ENCODE measurements at places on chromosomes 5 and 9. TPM values are rescaled to one million over a fixed set of nuclear protein-coding genes. Genes with fewer than 3 reads are reported as not detected.

- no peak for DNase-seq
Observed at GRCh38 chr5:11429254-11429653, 475.0 kb downstream of the CTNND2 start.

DNA sequence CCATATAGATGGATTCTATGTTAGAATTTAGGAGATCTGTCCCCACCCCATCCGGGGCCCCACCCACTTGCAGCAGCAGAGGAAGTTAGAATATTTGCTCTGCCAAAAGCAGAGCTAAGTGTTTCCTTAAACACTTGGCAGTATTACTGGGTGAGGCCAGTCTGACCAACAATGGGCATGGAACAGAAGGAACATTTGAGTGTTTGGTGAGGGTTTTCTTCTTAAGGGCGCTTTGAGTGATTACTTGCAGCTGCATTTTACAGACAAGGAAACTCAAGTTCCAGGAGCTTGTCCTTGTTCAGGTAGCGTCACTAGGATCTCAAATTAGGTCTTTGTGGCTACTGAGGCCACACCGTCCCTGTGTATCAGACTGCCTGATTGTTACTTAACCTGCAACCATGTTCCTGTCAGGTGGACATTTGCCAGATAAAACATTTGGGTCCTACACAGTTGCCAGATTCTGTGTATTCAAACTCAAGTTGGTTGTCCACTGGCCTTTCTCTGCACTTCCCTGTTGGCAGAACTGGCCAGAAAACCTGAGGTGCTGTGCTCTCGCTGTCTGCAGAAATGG lies 59.3 kb downstream of the SLC46A2 start:
- peak; percentile 59 for DNase-seq

DNA sequence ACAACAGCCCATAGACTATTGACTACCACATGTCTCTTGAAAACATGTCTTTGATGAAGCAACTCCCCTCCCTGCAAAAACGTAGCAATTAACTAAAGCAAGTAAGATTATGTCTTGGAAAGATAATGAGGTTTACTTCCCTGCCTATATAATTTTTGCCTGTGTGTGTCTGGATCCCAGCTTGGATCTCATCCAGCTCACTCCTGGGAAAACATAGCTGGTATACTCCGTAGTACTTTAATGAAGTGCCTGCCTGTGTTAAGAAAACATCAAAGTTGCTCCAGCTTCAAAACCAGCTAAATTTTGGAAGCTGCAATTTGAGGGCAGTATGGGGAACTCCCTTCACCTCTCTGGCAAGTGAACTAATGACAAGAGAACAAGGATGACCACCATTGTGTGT lies 182.6 kb upstream of the C9orf72 start:
- DNase-seq, result no peak

GRCh38 chr9:111891910-111892499 lies 4.6 kb upstream of the UGCG start:
- peak; percentile 30 for DNase-seq

The TPPP gene
- not detected for total RNA-seq

DNA sequence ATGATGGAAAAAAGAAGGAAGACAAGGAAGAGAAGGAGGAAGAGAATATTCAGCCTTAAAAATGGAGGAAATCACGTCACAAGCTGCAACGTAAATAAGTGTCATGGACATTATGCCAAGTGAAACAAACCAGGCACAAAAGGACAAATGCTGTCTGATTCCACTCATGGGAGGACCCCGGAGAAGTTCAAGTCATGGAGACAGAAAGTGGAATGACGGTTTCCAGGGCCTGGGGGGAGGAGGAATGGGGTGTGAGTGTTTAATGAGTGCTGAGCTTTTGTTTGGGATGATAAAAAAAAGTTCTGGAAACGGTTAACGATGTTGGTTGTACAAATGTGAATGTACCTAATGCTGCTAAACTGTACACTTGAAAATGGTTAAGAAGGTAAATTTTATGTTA lies 439.5 kb downstream of the GADD45G start:
- no peak for DNase-seq

The PRRT1B gene
- not detected for total RNA-seq

GRCh38 chr5:68423154-68423811 lies 207.7 kb downstream of the PIK3R1 start:
- DNase-seq, result no peak

Measured in fibroblast of the aortic adventitia (primary cell).